B cell (primary cell): ENCODE measurements at places on chromosomes 3 and 15. TPM values are rescaled to one million over a fixed set of nuclear protein-coding genes. Genes with fewer than 3 reads are reported as not detected.

Gene MST1R
- total RNA-seq: 2.4 and 2.8 TPM in 2 replicates

GRCh38 chr3:174232658-174233429, 626.3 kb upstream of the NAALADL2 start:
- H3K4me3 ChIP-seq: no peak overlapping the region
- no peaks in the 10 kb centered on the region for H3K36me3 ChIP-seq
- H3K4me1 ChIP-seq: no peaks in the 10 kb centered on the region

- no peak overlapping the region for H3K4me3 ChIP-seq
- no peaks in the 10 kb centered on the region for H3K4me1 ChIP-seq
- H3K36me3 ChIP-seq: peaks cover 2% of the 10 kb centered on the region
- H3K27ac ChIP-seq: no peak overlapping the region
These were observed 100.0 kb downstream of the PCCB start for GRCh38 chr3:136350132-136350531.

DNA sequence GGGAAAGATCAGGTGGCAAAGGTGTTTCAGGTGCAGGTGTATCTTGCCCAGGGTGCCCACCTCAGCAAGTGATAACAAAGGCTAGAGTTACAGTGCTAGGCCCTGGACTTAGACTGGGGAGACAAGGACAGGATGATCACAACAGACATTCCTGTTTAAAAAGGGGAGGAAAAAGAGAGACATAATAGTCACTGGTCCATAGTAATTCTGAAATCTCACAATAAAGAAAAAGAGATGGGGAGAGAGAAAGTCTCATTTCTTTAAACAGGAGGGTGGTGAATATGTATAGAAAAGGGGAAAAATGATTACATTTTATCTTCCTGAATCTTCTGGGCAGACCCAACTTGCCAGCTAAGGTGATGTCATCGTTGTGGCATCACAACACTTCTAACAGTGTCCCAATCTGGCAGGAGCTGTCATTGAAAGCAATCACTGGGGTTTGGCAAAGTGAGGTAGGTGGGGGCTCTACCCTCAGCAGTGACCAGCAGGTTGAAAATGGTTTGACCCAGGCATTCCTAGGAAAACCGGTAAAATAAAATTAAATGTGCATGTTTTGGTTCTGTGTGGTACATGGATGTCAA, 99.5 kb downstream of the ZNF621 start:
- peak overlapping the region; percentile 96 for H3K27ac ChIP-seq
- H3K27me3 ChIP-seq: no peaks in the 10 kb centered on the region
- peaks cover 7% of the 10 kb centered on the region for H3K36me3 ChIP-seq
- peaks cover 48% of the 10 kb centered on the region for H3K4me1 ChIP-seq
- peak; percentile 67 for DNase-seq

Gene GOLGA6D
- total RNA-seq: not detected in 2 replicates

GRCh38 chr3:14620512-14620911, 31.1 kb upstream of the CCDC174 start:
- H3K27ac ChIP-seq: no peak overlapping the region
- no peaks in the 10 kb centered on the region for H3K4me1 ChIP-seq
- no peaks in the 10 kb centered on the region for H3K27me3 ChIP-seq
- no peaks in the 10 kb centered on the region for H3K36me3 ChIP-seq
- no peak for DNase-seq

- H3K27ac ChIP-seq: no peak overlapping the region
- H3K4me3 ChIP-seq: no peak overlapping the region
- no peaks in the 10 kb centered on the region for H3K36me3 ChIP-seq
- DNase-seq: no peak
- no peaks in the 10 kb centered on the region for H3K4me1 ChIP-seq
These were observed 619.9 kb upstream of the SUCLG2 start for GRCh38 chr3:68274286-68274685.

DNA sequence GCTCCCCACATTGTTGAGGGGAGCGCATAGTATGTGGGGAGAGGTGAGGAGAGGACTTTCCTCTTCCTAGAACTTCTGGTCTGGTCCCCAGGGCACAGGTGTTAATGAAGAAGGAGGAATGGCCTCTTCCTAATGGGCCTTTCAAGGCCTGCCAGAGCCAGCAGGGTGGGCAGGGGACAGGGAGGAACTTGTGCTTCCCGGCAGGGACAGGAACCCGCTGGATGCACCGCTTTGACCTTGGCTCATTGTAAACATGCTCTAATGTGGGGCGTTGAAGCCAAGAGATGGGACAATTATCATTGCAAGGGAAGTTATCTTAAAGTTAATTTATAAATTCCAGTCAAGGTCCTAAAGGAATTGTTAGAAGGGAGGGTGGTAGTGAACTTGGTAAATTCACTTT, 21.0 kb upstream of the CHRNB4 start:
- no peak overlapping the region for H3K4me3 ChIP-seq
- no peaks in the 10 kb centered on the region for H3K36me3 ChIP-seq
- no peaks in the 10 kb centered on the region for H3K27me3 ChIP-seq
- no peak overlapping the region for H3K27ac ChIP-seq
- H3K4me1 ChIP-seq: no peaks in the 10 kb centered on the region
- DNase-seq: no peak

DNA sequence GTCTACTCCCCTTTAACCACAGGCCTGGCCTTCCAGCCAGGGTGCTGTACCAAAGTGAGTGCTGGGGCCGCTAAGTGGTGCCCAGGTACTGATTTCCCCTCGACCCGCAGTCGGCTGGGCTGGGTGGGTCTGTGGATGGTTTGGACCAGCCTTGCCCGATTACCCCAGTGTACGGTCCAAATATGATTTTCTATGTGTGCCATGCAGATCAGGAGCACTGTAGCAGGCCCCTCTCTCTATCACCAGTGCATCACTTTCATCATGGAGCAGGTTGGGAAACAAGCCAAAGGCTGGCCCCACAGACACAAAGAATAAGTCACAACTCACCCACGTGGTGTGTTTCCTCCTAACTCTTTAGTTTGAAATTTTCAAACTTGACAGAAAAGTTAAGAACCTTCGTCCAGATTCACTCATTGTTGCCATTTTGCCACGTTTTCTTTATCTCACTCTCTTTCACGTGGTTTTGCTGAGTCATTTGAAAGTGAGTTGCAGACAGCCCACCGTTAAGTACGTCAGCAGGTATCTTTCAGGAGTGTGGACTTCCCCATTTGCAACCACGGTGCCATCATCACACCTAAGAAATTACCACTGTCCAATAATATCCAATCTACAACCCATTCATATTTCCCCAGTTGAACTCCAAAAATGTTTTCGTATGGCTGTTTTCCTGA, 37.0 kb downstream of the ZNF710 start:
- H3K4me1 ChIP-seq: peaks cover 46% of the 10 kb centered on the region
- no peaks in the 10 kb centered on the region for H3K27me3 ChIP-seq
- H3K4me3 ChIP-seq: no peak overlapping the region
- no peaks in the 10 kb centered on the region for H3K36me3 ChIP-seq
- H3K27ac ChIP-seq: no peak overlapping the region

- no peak for DNase-seq
- no peak overlapping the region for H3K27ac ChIP-seq
- peaks cover 11% of the 10 kb centered on the region for H3K36me3 ChIP-seq
- no peak overlapping the region for H3K4me3 ChIP-seq
- no peaks in the 10 kb centered on the region for H3K27me3 ChIP-seq
These were observed 31.3 kb downstream of the TLE3 start for GRCh38 chr15:70066447-70066846.

DNA sequence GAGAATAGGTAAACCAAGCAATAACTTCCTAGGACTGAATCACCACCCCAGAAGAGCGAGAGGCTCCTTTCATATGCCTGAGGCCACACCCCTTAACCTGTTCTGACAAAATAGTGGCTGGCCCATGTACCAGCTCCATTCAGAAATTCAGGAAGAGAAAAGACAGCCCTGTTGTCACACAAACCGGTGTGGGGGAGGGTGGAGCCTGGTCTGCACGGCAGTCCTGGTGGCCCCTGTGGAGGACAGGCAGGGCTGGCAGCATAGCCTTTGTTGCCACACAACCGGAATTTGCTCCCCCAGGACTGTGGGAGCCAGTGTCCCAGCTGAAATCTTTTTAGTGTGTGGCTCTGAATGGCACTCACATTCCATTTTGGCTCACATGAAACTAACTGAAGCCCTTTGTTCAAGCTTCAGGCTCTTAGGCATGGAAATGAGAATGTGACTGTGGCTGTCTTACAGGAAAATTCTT, 23.8 kb downstream of the RLBP1 start:
- H3K4me3 ChIP-seq: no peak overlapping the region
- no peaks in the 10 kb centered on the region for H3K4me1 ChIP-seq
- H3K27me3 ChIP-seq: no peaks in the 10 kb centered on the region
